ENCODE measurements at places on chromosomes 4 and X. TPM values are rescaled to one million over a fixed set of nuclear protein-coding genes. Genes with fewer than 3 reads are reported as not detected.
A peak's percentile ranks its signal among the peaks of the same experiment; 100 is the strongest.

Gene PLP1
- total RNA-seq: 0.33 TPM

Gene RRH
- not detected for total RNA-seq

Gene IL2
- not detected for total RNA-seq

Gene DDX53
- total RNA-seq: not detected

Gene TMPRSS11D
- total RNA-seq: not detected

Gene NDP
- total RNA-seq: 0.81 TPM

DNA sequence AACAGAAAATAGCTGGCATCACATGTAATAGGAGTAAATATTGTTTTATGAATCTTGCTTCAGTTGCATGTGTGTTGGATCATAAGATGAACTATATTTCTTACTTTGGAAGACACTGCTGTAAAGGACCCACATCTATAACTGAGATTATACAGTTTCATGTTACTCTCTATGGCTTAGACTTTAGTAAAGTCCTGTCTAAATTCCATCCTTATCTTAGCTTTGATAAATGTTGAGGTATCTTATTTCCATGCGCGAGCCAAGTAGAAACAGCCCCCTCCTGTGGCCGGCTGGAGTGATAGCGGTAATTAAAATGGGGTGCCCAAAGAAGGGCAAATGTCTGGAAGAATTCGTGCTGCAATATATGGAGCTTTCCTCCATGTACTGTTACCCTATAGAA lies 43.0 kb downstream of the CCDC158 start:
- no peak overlapping the region for H3K27ac ChIP-seq
- no peaks in the 10 kb centered on the region for H3K4me1 ChIP-seq
- no peaks in the 10 kb centered on the region for H3K27me3 ChIP-seq
- peak; percentile 35 for DNase-seq

DNA sequence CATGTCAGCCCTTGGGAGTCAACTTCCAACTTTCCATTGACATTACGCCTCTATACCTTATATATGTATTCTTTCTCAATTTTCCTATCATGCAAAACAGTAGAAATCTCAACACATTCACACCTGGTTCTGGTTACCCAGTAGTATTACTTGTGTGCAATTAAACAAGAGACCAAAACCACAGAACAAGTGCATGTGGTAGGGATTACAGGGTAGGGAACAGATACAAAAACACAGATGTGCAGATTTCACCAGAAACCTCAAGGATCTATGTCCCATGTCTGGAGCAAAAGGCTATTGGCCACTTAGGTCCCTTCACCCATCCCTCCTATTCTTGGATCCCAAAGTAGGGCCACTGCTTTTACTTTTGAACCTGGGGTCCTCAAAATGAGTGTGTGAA lies 143.6 kb upstream of the ZCCHC13 start:
- no peak overlapping the region for H3K27ac ChIP-seq
- H3K4me3 ChIP-seq: no peak overlapping the region
- no peak for DNase-seq
- H3K4me1 ChIP-seq: no peaks in the 10 kb centered on the region
- no peaks in the 10 kb centered on the region for H3K27me3 ChIP-seq

GRCh38 chr4:78818530-78819079 lies 42.5 kb downstream of the BMP2K start:
- no peaks in the 10 kb centered on the region for H3K4me1 ChIP-seq
- no peaks in the 10 kb centered on the region for H3K27me3 ChIP-seq
- H3K36me3 ChIP-seq: no peaks in the 10 kb centered on the region
- H3K4me3 ChIP-seq: no peak overlapping the region
- DNase-seq: peak; percentile 29
- H3K27ac ChIP-seq: no peak overlapping the region

GRCh38 chr4:176209535-176209934 lies 14.2 kb upstream of the SPATA4 start:
- no peaks in the 10 kb centered on the region for H3K36me3 ChIP-seq
- no peak for DNase-seq
- H3K4me1 ChIP-seq: no peaks in the 10 kb centered on the region

- no peak for DNase-seq
- H3K4me3 ChIP-seq: no peak overlapping the region
- H3K27me3 ChIP-seq: no peaks in the 10 kb centered on the region
- no peak overlapping the region for H3K27ac ChIP-seq
- no peaks in the 10 kb centered on the region for H3K36me3 ChIP-seq
Measured at GRCh38 chr4:106809076-106809475, 227.0 kb downstream of the DKK2 start.

DNA sequence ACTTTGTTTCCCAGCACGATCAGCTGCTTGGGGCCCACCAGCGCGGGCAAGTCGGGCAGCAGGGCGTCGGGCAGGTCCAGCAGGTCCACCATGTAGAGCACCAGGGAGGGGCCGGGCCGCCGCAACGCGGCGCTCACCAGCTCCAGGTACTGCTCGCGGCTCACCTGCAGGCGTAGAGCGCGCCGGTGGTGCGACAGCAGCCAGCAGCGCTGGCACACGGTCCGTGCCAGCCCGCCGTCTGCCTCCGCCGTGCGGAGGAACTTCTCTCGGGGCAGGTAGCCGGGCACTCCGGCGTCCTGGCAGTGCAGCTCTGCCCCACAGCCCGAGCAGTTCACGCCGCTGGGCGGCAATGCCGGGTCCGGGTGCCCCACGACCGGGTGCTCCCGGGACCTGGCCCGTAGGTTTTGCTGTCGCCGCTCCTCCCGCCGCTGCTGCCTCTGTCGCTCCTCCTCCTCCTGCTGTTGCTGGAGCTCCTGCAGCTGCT lies 527 bp downstream of the NOA1 start:
- no peaks in the 10 kb centered on the region for H3K27me3 ChIP-seq
- peak overlapping the region; percentile 79 for H3K4me3 ChIP-seq
- H3K27ac ChIP-seq: peak overlapping the region; percentile 94
- peaks cover 38% of the 10 kb centered on the region for H3K4me1 ChIP-seq

GRCh38 chrX:110015915-110016314 lies 13.0 kb downstream of the TMEM164 start:
- no peak overlapping the region for H3K4me3 ChIP-seq
- DNase-seq: no peak
- no peaks in the 10 kb centered on the region for H3K36me3 ChIP-seq
- peaks cover 23% of the 10 kb centered on the region for H3K4me1 ChIP-seq

DNA sequence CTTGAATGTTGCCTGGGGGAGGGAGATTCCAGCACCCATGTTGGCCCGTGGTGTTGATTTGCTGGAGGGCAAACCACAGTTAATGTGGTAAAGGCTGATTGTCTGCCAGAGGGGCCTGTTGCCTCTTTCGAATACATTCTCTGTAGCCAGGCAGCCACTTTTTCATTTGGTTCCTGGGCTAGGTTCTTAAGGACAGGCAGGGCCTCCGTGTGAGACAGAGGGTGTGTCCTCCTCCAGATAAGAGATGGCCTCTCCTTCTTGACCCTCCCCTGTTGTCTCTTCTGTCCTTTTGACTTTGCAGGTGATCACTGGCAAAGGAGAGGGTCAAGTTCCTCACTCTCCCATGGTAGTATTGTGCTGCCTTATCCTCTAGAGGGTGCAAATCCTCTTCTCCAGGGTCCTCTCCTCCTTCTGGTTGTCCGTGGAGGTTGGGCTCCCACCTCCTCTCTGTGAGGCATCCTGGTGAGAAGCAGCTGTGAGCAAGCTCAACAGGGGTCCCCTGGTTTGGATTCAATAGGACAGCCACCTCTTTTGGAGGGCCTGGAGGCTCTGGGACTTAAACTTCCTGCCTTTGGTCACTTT lies 44.9 kb downstream of the ZNF182 start:
- DNase-seq: peak; percentile 8
- H3K27me3 ChIP-seq: no peaks in the 10 kb centered on the region
- H3K27ac ChIP-seq: no peak overlapping the region

- no peak for DNase-seq
- no peaks in the 10 kb centered on the region for H3K36me3 ChIP-seq
- H3K4me1 ChIP-seq: no peaks in the 10 kb centered on the region
- no peak overlapping the region for H3K4me3 ChIP-seq
- H3K27ac ChIP-seq: no peak overlapping the region
Measured at GRCh38 chrX:7316280-7316679, 168.3 kb upstream of the PUDP start.

GRCh38 chr4:38663801-38664705 lies at the start of gene KLF3:
TSS of gene KLF3 (plus strand) at chr4:38664199. CDS start at chr4:38680626, 16,427 bp downstream.
- no peaks in the 10 kb centered on the region for H3K27me3 ChIP-seq
- DNase-seq: peak; percentile 95
- H3K4me1 ChIP-seq: peaks cover 25% of the 10 kb centered on the region
- H3K4me3 ChIP-seq: peak within 1 kb of the TSS; percentile 87
- H3K27ac ChIP-seq: peak within 1 kb of the TSS; percentile 99

DNA sequence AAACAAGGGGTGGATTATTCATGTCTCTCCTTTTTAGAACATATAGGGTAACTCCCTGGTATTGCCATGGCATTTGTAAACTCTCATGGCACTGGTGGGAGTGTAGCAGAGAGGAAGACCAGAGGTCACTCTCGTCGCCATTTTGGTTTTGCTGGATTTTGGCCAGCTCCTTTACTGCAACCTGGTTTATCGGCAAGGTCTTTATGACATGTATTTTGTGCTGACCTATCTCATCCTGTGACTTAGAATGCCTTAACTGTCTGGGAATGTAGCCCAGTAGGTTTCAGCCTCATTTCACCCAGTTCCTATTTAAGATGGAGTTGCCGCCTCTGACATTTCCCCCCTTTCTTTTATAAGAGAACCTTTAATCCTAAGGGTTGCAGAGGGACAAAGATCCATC lies 45.8 kb downstream of the MGST2 start:
- H3K4me3 ChIP-seq: no peak overlapping the region
- H3K27ac ChIP-seq: no peak overlapping the region
- no peaks in the 10 kb centered on the region for H3K36me3 ChIP-seq
- DNase-seq: no peak

- no peak overlapping the region for H3K4me3 ChIP-seq
- no peak overlapping the region for H3K27ac ChIP-seq
- no peaks in the 10 kb centered on the region for H3K27me3 ChIP-seq
- no peaks in the 10 kb centered on the region for H3K36me3 ChIP-seq
Measured at GRCh38 chrX:110282922-110283321, 35.0 kb downstream of the AMMECR1 start.

DNA sequence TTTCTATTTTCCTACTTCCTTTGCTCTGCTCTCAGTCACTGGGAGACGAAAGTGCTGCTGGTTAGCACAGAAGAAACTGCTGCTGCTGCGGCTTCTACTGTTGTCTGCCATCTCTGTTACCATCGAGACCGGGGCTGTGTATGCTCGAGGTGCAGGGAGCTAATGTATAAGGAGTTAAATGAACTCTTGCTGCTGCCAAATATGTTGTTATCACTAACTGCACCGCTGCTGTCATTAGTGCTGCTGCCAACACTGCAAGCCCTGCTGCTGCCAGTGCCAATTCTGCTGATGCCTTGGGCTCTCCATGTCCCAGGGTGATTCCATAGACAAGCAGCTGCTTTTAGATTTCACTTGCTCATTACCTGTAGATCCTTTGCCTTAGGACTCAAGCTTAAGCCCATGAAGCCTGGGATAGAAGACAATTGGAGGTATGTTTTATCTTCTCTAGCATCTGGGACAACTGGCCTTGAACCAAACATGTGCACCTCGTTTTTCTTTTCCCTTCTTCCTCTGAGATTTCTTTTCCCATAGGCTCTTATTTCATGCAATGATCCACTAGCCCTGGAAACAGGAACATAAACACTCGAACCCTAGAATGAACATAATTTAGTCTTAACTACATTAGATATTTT lies 107.8 kb downstream of the CCSER1 start:
- H3K4me1 ChIP-seq: no peaks in the 10 kb centered on the region
- H3K27ac ChIP-seq: no peak overlapping the region
- no peaks in the 10 kb centered on the region for H3K27me3 ChIP-seq
- no peak overlapping the region for H3K4me3 ChIP-seq
- H3K36me3 ChIP-seq: no peaks in the 10 kb centered on the region
- DNase-seq: no peak

- H3K27me3 ChIP-seq: no peaks in the 10 kb centered on the region
- H3K36me3 ChIP-seq: no peaks in the 10 kb centered on the region
- no peak overlapping the region for H3K4me3 ChIP-seq
- no peaks in the 10 kb centered on the region for H3K4me1 ChIP-seq
- H3K27ac ChIP-seq: no peak overlapping the region
Measured at GRCh38 chr4:32607978-32608377, 1887.8 kb downstream of the PCDH7 start.
